Stimulated activated CD8-positive, alpha-beta memory T cell treated with anti-CD3 and anti-CD28 coated beads, Interleukin-12 subunit alpha, Interleukin-12 subunit beta, amount 100 ng/mL, for 1 hour (primary cell): ENCODE measurements at places on chromosomes 13 and 19.

DNA sequence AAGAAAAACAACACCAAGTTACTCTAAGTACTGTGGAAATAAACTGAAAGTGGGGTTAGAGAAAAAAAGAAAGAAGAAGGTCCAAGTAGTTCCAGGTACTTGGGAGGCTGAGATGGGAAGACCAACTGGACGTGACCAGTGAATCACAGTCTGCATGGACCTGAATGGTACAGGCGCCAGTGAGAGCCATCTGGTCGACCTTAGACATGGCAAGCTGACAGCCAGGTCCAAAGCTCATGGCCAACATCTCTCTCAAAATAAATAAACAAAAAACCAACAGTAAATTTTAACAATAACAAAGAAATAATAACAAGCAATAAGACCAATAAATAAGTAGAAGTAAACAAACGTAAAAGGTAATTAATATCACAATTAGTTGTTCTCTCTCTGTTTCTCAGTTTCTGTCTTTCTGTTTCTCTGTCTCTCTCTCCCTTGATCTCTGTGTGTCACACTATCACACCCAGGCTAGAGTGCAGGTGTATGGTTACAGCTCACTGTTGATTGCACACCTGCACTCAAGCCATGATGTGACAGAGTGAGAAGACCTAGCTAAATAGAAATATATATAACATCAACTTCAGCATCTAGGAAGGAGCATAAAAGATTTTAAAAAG is 31.6 kb upstream of the ZNF724 start:
- no peak for DNase-seq

DNA sequence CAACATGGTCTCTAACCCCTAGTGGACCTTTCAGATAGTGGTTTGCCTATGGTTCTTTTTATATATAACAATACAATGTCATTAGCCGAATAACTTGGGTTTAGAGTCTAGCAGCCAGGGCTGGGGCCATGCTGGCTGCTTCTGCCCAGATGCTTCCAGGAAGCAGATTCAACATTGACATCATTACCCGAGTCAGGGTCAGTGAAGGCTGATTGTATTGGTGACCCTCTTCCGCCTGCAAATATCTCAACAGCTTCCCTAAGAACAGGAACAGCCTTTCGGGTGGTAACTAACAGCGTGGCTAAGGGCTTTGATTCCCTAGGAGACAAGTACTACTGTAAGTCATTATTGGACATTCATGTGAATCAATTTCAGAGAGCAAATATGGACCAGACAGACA is 476.4 kb downstream of the UQCRFS1 start:
- no peak for DNase-seq

DNA sequence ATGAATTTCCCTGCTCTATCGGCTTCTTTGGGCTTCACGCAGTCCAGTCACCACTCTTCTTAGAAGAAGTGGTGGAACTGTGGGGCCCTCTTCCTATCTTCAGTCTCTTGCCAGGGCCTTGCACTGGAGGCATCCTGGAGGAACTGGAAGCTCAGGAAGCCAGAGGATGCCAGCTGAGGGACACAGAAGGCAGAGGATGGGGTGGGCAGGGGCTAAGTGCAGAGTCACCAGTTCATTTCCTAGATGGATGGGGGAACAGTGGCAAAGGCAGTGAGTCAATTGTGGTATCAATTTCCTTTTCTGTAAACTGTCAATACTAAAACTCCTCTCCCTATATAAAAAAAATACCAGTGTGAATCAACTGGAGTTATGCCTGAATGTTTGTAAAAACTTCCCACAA is 419.7 kb downstream of the KLF12 start:
- no peak for DNase-seq

- no peak for DNase-seq
Observed at GRCh38 chr19:2320049-2320448, 8.3 kb downstream of the LSM7 start.

DNA sequence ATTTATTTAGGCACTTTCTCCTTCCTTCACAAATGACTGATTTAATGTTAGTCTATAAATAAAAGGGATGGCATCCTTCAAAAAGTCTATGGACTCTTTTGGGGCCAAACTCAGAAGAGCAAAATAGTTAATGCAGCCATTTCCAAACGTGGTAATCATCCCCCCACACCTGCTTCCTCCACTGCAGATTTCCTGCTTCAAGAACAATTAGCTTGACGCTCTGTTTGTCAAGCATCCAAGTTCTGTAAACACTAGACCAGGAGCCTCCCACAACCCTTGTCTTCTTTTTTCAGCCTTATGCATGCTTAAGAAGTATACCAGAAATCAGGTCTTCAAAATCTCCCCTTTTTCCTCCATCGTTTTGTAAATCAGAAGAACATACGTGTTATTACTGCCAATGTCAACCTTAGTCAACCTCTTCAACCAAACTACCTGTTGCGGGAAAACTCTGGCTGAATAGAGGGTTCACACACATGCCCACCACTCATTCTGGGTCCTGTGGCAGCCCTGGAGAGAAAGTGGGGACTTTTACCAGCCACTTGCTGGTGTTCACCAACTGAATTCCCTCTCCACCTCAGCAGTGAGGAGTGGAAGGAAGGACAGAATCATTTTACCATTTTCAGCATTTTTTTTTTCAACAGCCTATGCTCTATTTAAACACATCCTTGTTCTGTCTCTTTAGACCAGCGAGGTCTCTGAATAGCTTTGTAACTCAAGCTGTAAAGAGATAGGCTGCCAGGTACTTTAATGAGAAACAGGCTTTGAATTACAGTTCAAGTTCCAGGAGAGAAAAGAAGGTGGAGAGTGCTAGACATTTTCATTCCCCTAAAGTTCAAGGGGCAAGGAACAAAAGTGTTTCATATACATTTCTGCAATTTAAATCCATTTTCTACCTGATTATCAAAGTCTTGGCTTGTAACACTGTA is 39.1 kb downstream of the EFNB2 start:
- no peak for DNase-seq

- no peak for DNase-seq
Observed at GRCh38 chr19:55490478-55491432, 2.5 kb downstream of the SSC5D start.

- DNase-seq = no peak
Observed at GRCh38 chr13:85543144-85543543, 256.1 kb downstream of the SLITRK6 start.

DNA sequence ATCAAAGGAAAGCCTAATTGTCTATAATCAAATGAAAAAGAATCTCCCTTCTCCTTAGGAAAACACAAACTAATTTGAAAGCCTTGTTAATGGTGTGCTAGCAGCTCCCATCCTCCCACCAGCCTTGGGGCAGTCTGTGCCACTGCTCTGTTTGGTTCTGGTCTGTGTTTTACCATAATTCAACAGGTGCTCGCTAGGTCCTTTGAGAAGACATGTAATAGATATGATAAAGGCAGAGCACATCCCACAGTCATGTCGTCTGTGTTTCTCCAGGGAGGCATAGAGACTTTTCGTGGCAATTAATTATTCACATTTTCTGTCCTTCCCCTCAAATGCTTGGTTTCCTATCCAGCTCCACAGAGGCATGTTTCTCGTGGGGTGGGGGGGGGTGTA is 23.8 kb downstream of the FAM124A start:
- DNase-seq = no peak

- DNase-seq = no peak
Observed at GRCh38 chr19:15471639-15472101, 7.3 kb upstream of the RASAL3 start.

- no peak for DNase-seq
Observed at GRCh38 chr13:80931118-80931517, 590.2 kb upstream of the SPRY2 start.

- DNase-seq = no peak
Observed at GRCh38 chr19:56137405-56137804, 3.7 kb upstream of the ZNF444 start.

GRCh38 chr19:44617110-44617880 is 3.9 kb downstream of the IGSF23 start:
- no peak for DNase-seq
